Stimulated activated CD4-positive, alpha-beta T cell treated with anti-CD3 and anti-CD28 coated beads, Interleukin-12 subunit alpha, Interleukin-12 subunit beta, amount 100 ng/mL, for 4 hours (primary cell): ENCODE measurements at places on chromosomes 11 and 22.

DNA sequence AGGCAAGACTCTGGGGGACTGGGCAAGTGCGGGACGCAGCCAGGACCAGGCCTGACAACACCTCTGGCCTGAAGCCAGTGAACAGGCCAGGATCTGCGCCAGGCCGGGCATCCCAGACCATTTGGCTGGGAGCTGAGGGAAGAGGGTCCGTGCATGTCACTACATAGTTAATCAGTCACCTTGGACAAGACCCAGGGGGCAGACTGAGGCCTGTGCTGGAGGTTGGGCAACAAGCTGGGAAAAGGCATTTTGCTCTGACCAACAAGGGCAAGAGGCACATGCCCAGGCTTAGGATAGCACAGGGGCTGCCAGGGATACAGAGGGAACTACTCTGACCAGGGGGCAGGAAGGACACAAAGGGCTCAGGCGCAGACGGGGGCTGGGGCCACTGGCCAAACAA lies 7.0 kb upstream of the CHADL start:
- DNase-seq, result no peak

DNA sequence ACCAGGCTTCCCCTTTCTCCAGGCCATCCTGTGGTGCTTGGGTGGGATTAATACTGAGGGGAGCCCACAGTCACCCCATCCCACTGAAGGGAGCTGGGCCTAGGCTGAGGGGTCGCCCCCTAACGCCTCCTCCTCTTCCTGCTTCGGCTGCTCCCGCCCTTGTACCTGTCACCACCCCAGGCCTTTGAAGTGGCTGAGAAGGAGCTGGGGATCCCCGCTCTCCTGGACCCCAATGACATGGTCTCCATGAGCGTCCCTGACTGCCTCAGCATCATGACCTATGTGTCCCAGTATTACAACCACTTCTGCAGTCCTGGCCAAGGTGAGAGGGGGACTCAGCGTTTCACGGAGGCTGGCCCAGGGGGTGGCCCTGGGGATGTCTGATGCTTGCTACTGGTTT lies 6.1 kb downstream of the MICALL1 start:
- no peak for DNase-seq

GRCh38 chr11:1659506-1659905 lies 29.9 kb downstream of the KRTAP5-5 start:
- DNase-seq, result no peak

DNA sequence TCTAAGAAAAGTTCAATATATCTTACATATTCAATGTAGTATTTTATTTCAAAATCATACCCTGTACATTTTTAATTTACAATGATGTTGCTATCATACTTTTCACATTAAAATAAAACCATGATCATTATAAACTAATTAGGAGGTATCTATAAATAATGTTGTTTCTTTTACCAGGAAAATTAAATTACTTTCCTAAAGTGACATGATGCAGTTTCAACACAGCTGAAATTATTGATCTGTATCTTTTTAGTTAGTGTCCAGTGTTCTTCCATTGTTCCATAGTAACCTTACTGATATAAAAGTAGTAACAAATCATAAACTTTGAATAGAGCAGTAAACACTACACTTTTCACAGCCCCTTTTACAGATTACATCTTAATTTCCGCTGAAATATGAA lies 29.7 kb downstream of the GRIA4 start:
- no peak for DNase-seq

DNA sequence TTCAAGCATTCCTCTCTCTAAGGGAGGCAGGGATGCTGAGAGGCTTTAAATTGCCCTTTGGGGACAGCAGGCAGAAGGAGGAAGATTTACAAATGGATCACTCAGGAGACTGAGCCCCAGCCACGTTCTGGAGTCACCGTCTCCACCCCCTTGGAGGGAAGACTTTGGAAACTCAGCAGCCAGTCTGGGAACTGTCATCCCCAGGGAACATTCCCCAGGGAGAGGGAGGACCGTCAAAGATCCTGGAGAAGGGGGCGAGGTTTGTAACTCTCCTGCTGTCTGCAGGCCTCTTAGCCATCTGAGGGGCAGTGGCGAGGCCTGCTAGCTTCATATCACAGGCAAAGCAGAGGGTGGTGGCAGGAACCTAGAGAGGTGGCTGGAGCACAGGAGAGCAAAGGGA lies 56.1 kb upstream of the SLC22A12 start:
- DNase-seq, result no peak

DNA sequence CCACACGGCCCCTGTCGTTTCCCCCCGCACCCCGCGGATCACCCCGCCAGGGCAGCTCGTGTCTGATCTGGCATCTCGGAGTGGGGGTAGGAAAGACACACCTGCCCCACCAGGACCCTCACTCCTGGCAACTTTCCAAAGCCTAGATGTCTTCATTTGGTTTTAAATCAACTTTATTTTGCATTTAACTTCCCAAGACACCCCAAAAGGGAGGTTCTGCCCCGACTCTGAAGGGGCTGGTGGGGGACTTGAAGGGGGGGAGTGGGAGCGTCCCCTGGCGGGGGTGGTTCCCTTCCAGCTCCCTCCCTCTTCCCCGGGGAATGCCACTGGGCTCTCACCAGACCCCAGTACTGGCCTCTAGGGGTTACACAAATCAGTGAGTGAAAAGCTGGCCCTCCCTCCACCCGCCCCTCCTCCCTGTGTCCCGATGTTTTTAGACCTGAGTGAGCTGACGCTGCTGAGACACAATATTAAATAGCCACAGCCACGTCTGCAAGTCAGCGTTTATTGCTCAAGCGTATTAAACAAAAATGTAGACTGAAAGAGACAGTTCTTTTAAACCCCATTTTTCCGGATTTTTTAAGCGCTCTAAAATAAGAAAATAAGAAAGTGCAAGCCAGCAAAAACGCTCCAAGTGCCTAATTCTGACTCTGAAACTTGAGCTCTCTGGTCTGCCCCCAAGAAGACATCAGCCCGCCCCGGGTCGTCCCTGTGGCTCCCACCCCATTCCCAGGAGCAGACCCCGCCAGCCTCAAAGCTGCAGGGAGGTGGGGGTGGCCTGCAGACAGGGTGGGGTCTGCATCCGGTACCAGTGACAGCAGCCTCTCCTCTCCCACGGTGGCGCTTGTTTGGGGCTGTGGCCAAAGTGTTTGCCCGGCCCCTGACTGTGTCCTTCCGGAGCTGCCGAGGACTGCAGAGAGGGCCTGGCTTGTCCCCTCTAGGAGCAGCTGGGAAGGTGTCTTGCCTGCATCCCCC lies 1.1 kb upstream of the TTLL8 start:
- no peak for DNase-seq

GRCh38 chr11:76279038-76279437 lies 72.7 kb upstream of the WNT11 start:
- DNase-seq, result no peak
